ENCODE measurements at places on chromosomes 16 and 17.
A peak's percentile ranks its signal among the peaks of the same experiment; 100 is the strongest.

- no peak for DNase-seq
These were observed 269.0 kb downstream of the WWOX start for GRCh38 chr16:78368121-78369102.

DNA sequence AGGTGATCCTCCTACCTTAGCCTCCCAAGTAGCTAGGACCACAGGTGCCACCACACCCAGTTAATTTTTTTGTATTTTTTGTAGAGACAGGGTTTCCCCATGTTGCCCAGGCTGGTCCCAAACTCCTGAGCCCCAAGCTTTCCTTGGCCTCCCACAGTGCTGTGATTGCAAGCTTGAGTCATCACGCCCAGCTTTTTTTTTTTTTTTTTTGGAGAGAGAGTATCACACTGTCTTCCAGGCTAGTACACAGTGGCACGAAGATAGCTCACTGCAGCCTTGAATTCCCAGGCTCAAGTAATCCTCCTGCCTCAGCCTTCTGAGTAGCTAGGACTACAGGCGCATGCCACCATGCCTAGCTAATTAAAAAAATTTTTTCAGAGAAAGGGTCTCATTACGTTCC lies 27.2 kb downstream of the HEATR9 start:
- DNase-seq = no peak

- no peak for DNase-seq
These were observed 38.8 kb downstream of the RPGRIP1L start for GRCh38 chr16:53664724-53665345.

DNA sequence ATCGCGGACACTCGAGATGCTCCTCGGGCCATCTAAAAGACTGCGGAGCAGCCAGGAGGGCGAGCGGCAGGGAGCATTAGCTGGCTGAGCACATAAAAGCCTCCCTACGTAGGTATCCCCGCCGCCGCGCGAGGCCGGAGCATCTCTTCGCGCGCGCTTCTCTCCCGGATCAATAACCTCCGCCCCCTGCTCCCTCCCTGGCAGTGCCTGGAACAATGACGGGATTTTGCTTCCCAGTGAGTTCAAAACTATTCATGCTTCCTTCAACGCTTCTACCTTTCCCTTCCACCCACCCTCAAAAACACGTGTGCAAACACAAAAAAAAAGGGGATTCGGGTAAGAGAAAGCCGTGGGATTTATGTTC lies 984 bp downstream of the CENPV start:
- peak; percentile 54 for DNase-seq

- DNase-seq = no peak
These were observed 102.7 kb downstream of the UTP18 start for GRCh38 chr17:51362811-51363585.

DNA sequence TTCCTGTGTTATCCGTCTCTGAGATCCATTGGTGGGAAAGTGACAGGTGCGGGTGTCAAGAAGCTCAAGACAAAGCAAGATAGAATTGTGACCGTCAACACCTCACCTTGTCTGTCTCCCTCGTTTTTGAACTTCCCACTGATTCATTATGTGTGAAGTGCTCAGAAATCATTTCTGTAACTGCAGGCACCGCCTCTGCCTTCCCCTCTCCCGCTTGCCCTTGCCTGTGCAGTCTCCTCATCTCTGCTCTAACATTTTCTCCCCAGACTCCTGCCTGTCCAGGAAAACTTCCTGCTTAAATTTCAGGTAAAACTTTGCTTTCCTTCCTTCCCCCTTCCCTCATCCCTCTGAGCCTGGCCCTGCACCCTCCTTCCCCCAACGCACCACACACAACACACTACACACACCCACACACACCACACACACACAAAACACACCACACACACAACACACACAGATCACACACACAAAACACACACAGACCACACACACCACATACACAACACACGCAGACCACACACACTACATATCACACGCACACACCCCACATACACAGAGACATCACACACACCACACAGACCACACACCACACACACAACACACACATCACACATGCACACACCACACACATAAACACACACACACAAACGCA lies 25.7 kb downstream of the CALB2 start:
- no peak for DNase-seq

GRCh38 chr16:2786061-2786825 lies 1.1 kb downstream of the PRSS33 start:
- no peak for DNase-seq

- DNase-seq = no peak
These were observed 208.9 kb upstream of the CHMP6 start for GRCh38 chr17:80782536-80783427.

GRCh38 chr17:77153472-77153871 lies 12.7 kb downstream of the SEC14L1 start:
- no peak for DNase-seq

DNA sequence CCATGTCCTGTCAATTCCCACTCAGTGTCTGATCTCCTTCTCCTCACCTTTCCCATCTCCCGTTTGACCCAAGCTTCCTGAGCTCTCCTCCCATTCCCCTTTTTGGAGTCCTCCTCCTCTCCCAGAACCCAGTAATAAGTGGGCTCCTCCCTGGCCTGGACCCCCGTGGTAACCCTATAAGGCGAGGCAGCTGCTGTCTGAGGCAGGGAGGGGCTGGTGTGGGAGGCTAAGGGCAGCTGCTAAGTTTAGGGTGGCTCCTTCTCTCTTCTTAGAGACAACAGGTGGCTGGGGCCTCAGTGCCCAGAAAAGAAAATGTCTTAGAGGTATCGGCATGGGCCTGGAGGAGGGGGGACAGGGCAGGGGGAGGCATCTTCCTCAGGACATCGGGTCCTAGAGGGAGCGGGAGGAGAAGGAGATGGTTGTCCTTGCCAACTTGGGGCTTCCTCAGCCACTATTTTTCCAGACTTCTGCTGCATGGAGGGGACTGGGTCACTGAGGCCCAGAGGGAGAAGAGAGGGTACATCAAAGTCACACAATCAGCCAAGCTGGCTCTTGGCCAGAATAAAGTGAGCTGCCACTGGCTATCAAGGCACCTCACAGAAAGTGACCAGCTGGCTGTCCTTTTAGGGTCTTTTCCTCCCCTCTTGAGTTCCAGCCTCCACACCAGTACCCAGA lies 1.9 kb upstream of the TBC1D10B start:
- DNase-seq = no peak

DNA sequence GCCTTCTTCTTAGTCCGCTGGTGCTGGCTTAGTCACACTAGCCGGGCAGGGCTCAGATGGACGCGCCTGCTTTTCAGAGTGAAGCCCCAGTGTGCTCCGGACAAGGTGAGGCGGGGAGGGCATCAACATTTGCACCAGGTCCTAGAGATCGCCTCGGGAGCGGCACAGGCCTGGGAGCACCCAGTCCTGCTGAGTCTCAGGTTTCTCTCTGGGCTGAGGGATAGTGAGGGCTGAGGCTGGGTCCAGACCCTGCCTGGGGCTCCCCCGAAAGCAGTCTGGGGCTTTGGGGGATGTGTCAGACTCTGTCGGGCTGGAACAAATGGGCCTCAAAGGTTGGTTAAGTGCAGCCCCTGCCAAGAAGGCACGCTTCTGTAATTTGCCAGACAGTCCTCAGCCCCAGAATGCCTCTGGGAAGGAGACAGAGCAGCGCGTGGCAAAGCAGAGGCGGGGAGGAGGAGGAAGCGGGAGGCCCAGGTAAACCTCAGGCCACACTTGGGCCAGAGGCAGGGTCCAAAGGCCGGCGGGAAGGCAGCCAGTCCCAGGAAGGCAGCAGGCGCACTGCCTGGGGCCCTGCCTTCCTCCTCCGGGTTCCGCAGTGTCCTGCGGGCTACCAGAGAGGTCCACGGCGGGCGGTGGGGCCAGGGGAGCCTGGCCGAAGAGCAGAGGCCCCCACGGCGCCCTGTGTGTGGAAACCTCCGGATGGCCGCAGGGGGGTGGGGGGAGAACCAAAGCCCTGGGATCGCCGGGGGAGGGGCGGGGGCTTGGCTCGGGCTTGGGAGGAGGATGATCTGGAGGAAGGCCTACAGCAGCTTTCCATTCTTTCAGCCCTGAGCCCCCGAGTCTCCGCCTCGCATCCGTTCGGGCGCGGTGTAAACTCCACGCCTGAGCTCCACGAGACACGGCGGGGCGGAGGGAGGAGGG lies 39.5 kb upstream of the ATP2A3 start:
- DNase-seq = peak; percentile 89

GRCh38 chr17:1906662-1907101 lies 76.9 kb downstream of the RPA1 start:
- peak; percentile 56 for DNase-seq

GRCh38 chr16:55754056-55754455 lies 78.8 kb downstream of the CES1 start:
- DNase-seq = no peak

DNA sequence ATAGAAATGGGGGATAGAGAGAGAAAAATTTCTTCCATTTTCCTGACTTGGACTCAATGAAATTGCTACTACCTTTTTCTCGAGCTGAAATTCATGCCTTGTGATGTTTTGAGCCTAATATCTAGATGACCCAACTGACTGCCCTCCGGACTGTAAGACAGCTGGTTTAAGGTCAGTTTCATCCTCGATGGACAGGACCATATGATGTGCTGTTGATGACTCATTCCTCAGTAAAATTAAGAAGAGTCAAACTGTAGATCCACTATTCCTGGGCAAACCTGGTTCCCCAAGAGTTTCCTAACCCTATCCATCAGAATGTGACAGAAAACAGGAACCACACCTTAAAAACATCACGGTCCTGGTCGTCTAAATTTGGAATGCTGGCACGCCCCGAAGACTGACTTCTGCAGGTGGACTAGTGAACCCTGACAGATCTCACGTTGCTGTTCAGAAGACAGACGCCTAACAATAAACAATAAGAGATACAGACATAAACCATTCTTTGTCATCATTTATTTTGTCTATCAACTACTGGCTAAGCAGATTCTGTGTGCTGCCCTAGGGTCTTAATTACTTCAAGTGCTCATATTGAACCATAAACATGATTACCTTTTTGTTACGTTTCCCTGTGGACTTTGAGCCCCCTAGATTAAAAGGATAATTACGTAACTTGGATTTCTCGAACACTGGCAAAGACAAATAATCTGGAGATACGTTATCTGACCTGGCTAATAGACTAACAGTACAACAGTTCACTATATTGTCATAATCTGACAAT lies 45.1 kb upstream of the NOS2 start:
- DNase-seq = peak; percentile 87

DNA sequence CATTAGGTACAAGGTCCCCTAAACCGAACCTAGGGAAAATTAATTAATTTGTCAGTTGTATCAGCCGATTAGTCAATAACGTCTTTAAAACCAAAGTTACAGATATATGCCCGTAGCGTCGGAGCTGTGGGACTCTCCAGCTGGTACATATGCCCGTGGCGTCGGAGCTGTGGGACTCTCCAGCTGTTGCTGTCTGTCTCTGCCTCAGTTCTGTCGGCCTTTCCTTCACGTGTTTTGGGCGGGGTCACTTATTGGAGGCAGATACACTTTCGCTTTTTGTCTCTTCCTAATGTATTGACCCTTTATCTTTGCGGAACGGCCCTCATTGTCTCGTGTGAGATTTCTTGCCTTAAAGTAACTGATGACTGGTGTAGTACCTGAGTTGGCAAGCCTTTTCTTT lies 62.0 kb upstream of the ZNF750 start:
- no peak for DNase-seq

- peak; percentile 46 for DNase-seq
These were observed 58.2 kb downstream of the RAP1GAP2 start for GRCh38 chr17:2854143-2855055.

DNA sequence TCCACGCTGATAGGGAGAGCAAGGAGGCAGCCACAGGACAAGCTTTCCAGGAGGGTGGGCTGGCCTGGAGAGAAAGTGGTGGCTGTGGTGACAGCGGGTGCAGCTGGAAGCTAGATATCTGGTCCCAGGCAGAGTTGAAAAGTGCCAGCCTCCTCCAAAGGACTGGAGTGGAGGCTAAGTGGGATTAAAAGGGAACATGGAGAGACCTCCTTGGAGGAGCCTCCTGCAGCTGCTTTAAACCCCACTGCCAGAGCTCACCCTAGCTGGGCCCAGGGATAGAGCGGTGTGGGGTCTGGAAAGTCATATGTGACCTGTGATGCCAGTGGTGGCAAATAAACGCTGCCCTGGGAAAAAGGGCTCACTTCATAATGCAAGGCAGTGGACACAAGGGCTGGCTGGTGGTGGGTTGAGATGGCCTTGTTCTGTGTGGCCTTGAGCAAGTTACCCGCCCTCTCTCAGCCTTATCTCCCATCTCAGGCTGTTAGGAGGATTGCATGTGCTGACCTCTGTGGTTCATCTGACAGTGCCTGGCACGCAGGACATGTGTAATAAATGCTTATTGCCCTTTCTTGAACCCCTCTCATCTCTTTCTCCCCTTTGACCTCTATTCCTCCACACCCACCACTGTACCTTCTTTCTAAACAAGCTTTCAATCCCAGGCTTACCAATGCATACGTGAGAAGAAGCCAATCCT lies 61.0 kb upstream of the LGALS9 start:
- DNase-seq = peak; percentile 46

DNA sequence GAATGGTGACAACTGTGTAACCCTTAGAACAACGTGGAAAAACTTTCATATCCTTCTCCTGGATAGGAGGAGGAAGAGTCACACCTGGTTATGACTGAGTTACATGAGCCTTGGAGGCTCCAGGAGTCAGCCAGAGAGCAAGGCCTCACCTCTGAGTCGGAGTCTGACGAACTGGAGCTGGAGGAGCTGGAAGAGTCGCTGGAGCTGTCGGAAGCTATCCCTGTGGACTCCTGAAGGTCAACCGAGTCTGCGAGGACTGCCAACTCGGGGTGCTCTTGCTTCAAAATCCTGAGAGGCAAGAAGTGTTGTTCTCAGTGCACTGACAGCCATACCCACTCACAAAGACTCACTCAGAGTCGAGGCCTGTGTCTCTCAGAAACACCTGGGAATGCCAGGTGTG lies 6.2 kb downstream of the JMJD6 start:
- no peak for DNase-seq
